ENCODE measurements at places on chromosomes 7 and 10.

DNA sequence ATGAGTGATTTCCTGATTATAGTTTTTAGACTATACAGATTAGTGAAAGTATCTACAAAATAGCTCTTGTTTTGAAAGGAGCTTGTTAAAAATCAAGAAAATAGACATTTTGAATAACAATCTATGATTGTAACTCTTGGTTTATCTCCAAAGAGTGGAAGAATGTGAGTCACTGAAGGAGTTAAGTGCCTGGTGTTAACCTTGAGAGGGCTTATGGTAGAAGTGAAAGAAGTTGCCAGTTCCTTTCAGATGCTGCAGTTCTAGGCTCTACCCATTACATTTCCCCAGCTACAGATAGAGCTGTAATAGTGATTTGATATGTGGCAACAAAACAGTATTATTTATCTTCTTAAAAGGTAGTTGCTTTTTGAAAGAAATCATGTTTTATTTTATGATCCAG lies 12.7 kb downstream of the NRBF2 start:
- no peak for DNase-seq

- no peak for DNase-seq
Observed at GRCh38 chr7:43565786-43566185, 17.1 kb upstream of the STK17A start.

GRCh38 chr7:112869111-112869774 lies 79.0 kb upstream of the TMEM168 start:
- peak; percentile 38 for DNase-seq

DNA sequence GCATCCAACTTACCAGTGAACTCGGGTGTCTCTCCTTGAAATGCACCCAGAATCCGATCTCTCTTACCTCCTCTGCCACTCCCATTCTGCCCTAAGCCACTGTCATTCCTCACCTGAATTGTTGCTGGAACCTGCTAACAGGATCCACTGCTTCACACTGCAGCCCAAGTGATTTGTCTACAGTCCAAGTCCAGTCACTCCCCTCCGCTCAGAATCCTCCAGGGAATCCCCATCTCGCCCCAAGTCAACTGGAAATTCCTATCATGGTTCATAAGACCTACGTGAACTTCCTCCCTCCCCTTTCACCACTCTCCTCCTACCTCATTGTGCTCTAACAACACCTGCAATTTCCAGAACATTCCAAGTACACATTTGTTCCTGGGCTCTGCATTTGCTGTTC lies 91.3 kb downstream of the SCRN1 start:
- DNase-seq, result no peak
